ENCODE measurements at places on chromosomes 3 and 15.

DNA sequence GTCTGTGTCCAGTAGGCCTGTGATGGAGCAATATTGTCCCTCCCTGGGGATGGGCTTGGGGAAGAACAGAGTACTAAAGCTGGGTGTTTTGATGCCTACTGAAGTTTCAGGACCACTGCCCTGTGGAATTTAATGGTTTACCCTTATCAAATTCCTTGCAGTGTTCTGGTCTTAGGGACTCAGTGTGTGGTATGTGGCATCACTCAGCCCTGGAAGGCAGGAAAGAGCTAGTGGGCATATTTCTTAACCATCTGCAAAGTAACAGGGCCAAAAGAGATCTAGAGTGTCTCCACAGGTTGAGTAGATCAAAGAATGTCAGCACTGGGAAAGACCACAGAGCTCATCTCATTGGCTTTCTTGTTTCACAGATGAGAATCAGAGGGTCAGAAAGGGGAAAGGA, 11.8 kb upstream of the SCN10A start:
- no peak for DNase-seq

GRCh38 chr3:39137991-39138803, 15.2 kb downstream of the CSRNP1 start:
- peak; percentile 14 for DNase-seq

DNA sequence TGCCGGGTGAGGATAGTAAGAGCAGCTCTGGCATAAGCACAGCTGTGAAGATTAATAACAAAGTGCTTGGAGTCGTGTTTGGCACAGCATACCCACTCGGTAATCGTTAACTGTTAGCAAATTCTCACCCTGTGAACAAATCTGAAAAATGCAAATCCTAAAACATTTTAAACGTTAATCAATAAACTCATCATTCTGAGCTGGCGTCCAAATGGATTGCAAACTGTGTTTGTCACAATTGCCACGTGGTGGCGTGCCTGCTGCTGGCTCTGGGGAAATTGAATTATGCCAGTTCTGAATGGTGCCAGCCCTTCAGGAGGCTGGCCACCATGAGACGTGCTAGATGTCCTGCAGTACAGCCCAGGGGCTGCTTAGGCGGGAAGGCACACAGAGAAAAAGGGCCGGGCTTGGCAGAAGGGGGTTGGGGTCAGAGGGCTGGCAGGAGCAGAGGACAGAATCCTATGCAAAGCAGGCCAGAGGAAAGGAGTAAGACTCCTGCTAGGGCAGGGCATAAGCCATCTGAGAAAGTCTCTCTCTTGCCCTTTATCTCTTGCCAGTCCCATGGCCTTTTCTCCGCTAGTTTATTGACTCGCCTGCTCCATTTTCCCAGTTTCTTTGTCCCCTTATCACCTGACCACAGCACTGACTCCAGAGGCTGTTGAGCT, 22.1 kb upstream of the POLG start:
- no peak for DNase-seq

GRCh38 chr3:61927332-61927731, 366.0 kb downstream of the PTPRG start:
- no peak for DNase-seq

DNA sequence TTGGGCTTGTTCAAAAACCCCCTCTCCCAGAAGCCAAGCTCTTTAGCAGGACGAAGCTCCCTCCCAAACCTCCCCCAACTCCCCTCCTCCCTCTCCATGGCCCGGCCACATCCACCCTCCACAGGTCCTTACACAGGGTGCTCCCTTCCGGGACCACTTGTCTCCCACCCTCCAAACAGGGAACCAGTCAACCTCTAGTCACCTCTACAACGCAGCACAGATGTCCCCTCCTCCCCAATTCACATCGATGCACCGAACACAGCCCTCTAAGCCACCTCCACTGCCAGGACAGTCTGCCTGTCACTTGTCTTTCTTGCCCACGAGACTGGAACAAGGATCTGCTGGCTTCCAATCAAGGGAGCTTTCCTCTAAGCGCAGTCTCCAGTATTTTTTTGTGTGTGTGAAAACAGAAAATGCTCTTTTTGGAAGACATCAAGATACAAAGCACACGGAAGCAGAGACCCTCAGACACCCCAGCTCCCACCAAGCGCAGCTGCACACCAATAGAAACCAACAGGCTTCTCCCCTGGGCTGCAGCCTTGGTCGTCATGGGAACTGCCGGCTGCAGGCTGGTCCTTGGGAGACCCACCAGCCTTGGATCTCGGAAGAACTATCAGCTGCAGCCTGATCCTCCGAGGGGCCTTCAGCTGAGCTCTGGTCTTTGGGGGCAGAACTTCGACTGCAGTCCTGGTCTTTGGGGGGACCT, 26.5 kb downstream of the IQSEC1 start:
- no peak for DNase-seq

DNA sequence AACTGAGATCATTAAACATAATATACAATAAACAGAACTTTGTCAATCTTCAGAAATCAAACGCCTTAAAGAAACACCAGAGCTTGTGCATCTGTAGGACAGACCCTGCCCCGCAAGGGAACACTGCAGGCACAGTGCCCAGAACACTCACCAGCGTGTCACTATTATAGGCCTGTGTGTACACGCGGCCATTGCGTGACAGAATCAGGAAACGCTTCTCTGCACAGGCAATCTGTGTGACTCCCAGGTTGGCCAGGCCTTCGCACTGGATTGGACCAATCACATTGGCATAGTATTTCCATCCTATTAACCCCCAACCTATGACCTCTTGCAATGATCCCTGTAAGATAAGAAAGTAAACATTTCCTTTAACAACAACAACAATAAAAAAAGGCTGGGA, 52.9 kb downstream of the HERC2 start:
- no peak for DNase-seq

GRCh38 chr3:165336786-165337185, 140.6 kb upstream of the SLITRK3 start:
- no peak for DNase-seq

- DNase-seq = no peak
These were observed 72.1 kb downstream of the FOXP1 start for GRCh38 chr3:71511446-71511845.

- no peak for DNase-seq
These were observed 288.9 kb downstream of the FAM43A start for GRCh38 chr3:194974468-194975135.

- DNase-seq = peak; percentile 24
These were observed 95.4 kb downstream of the HCN4 start for GRCh38 chr15:73273181-73274002.

DNA sequence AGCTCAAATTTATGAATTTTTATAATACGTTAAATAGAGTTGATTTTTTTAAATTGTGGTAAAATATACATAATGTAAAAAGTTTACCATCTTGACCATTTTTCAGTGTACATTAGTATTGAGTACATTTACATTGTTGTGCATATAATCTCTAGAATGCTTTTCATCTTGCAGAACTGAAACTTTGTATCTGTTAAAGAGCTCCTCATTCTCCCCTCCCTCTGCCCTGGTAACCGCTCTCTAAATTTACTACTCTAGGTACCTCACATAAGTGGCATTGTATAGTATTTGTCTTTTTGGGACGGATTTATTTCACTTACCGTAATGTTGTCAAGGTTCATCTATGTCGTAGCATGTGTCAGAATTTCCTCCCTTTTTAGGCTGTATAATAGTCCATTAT, 13.6 kb downstream of the TBC1D23 start:
- DNase-seq = no peak

DNA sequence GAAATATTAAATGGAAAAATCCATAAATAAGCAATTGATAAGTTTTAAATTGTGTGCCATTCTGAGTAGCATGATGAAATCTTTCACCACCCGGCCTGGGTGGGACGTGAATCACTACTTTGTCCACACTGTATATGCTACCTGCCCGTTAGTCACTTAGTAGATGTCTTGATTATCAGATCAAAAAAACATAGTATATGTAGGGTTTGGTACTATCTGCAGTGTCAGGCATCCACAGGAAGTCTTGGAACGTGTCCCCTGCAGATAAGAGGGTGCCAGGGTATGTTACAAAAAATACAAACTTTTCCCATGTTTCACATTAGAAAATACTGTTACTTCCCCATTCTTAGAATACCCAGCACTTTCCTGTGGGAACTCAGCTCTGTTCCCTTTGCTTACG, 35.2 kb downstream of the FAM81A start:
- DNase-seq = no peak

Measured in activated CD4-positive, alpha-beta T cell treated with anti-CD3 and anti-CD28 coated beads, Interleukin-2, amount 50 U/mL, for 1 hour (primary cell).